SK-N-DZ (cell line): ENCODE measurements at places on chromosomes 6 and 20.

DNA sequence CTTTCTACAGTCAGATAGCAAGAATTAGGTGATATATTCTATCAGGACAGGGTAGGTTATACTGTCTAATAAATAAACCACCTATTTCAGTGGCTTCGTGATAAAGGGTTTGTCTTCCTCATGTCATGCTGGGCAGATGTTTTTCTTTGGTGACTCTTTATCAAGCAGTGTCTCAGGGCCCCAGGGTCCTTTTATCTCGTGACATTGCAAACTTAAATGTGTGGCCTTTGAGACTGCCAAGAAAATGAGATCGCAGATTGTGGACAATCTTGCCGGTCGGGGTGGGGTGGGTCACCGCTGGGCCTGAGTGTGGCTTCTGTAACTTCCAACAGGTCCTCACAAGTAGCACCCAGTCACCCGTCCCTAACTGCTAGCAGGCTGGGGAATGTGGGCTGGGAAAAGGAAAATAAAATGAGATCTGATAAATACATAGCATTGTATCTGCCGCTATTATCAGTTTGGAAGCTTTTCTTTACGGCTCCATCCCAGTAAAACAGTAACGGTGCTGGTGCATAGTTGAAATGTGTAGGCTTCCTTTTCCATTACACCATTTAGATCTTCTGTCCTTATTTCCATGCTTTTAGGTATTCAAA lies 50.5 kb upstream of the BMP6 start:
- no peak for DNase-seq

DNA sequence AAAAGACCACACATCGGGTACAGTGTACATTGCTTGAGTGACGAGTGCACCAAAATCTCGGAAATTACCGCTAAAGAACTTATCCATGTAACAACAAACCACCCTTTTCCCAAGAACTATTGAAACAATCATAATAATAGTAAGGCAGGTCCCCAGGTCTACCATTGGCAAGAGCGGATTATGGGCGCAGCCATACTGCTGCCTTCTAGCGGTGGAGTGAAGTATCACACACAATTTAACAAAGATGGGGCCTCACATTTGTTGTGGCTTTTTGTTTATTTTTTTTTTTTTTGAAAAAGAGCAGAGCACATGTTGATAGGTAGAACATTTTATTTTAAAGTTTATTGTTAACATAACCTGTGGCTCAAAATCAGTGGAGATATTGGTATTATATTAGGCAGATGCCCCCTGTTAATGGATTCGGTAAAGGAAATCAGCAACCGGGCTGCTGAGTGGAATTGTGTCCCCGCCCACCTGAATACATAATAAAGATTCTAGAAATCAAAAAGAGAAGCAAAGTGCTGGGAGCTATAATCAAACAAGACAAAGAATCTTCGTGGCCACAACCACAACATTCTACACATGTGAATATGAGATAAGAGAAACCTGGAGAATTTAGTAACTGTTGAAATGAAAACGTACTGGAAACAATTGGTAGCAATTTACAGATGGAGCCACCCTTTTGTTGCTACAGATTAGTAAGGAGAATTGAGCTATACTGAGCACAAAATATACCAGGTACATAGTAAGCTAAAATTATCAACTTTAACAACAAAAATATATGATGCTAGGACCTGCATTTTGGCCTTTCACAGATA lies 94.2 kb upstream of the EXOC2 start:
- no peak for DNase-seq

- no peak for DNase-seq
Observed at GRCh38 chr6:130694606-130695005, 132.6 kb upstream of the SMLR1 start.

GRCh38 chr6:32436995-32437836 lies 2.5 kb upstream of the HLA-DRA start:
- DNase-seq: no peak

DNA sequence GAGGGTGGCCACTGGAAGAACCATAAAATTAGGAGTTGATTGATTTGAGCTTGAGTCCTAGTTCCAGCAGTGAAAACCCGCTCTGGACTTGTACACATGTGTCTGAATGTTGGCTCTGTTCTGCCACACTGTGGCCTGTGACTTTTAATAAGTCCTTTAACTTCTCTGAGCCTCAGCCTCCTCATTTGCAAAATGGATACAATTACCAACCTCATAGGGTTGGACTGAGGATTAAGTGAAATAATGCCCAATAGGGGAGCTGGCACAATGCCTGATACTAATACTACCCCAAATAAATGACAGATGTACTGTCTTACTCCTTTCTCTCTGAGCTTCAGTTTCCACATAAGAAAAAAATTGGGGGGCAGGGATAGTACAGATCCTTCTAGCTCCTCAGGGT lies 92.6 kb upstream of the RIPOR2 start:
- no peak for DNase-seq

DNA sequence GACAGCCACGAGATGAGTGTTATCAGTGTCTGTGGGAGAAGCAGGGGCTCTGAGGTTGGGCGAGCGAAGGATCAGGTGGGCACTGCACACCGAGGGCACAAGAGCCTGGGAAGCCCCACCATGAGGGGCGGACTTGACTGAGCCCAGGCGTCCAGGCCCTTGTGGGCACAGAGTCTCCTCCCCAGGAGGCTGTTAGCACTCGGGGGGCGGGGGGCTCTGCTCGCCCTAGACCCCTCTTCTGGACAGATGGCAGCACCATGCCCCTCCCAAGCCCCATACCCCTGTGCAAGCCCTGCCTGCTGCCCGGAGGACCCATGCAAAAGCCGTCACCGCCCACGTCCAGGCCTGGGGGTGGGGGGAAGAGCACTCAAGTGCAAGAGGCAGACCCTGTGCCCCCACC lies 21.7 kb upstream of the SLCO4A1 start:
- no peak for DNase-seq

DNA sequence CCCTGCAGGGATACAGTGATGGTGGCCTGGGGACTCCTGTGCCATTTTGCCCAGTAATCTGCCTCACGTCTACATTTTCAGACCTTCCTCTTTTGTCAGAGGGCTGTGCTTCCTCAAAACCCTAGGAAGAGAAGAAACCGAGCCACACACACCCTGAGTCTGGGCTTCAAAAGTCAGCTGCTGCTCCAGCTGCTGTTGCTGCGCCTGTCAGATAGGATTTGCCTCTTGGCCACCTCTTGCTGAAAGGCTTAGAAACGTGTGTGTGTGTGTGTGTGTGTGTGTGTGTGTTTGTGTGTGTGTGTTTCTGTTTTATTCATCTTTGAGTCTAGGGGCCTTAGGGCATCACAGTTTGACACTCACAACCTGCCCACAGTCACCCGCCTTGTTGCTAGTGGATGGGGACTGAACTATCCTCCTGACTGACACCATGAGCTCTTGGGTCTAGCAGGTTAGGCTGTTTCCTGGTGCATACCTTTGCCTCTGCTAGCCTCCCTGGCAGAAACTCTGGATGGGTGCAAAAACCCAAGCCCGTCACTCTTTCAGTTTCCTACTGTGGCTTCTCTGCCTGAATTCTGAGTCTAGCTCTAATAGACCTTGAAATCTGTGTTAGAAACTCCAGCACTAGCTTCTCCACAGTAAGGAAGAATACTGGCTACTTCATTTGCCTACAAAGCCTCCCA lies 94.9 kb upstream of the CEP85L start:
- no peak for DNase-seq

DNA sequence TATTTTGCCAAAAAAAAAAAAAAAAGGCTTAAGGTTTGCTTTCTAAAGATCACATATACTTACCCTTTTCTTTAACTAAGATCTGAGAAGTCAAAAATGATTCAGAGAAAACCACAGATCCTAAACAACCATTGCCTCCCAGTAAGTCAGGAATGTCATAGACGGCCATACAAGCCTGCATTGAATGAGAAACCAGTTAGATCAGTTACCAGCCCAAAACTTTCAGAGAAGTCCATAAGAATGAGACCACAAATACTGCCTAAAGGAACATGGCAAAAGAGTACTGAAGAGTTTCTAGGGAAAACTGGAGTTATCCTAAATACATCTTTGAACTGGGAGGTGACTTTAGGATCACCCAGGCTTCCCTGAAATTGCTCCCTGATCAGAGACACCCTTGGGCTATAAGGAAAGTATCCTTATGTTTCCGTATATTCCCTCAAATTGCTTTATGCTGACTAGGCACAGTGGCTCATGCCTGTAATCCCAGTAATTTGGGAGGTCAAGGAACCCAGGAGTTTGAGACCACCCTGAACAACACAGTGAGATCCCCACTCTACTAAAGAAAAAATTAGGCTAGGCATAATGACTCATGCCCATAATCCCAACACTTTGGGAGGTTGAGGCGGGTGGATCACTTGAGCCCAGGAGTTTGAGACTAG lies 79.4 kb upstream of the SLC4A11 start:
- no peak for DNase-seq

- no peak for DNase-seq
Observed at GRCh38 chr6:21931641-21932335, 338.2 kb downstream of the SOX4 start.

GRCh38 chr20:64129146-64129782 lies 21.9 kb upstream of the NPBWR2 start:
- no peak for DNase-seq

GRCh38 chr6:111973927-111974639 lies 79.8 kb upstream of the CCN6 start:
- no peak for DNase-seq

DNA sequence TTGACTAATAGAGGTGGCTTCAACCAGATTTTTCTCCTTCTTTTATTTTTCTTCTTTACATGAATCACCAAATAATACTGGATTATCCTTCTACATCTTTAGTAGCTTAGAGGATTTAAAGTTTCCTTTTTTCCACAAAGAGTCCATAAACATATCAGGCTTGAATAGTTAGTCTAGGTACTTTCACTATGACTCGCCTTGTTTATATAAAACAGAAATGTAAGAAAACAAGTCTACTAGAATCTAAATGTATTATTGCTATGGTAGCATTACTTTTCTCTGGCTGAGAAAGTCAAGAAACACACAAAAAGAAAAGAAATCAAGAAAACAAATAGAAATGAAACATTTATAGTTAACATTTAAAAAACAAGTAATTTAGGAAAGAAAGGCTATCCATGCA lies 215.2 kb downstream of the PTPRK start:
- DNase-seq: no peak

DNA sequence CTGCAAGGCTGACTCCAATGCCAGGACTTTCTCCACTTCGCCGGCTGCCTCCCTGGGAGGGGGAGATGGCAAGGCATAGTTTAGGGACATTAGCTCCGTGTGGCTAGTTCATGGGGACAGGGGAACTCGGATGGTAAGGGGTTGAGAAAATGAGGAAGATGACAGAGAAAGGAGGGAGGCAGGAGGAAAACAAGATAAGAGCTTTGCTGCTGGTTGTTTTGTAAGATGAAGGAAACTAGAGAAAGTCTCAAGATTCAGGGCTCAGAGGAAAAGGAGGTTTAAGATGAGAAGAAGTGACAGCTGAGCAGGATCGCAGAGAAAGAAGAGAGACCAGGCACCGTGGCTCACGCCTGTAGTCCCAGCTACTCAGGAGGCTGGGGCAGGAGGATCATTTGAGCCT lies 180.9 kb upstream of the RREB1 start:
- no peak for DNase-seq

DNA sequence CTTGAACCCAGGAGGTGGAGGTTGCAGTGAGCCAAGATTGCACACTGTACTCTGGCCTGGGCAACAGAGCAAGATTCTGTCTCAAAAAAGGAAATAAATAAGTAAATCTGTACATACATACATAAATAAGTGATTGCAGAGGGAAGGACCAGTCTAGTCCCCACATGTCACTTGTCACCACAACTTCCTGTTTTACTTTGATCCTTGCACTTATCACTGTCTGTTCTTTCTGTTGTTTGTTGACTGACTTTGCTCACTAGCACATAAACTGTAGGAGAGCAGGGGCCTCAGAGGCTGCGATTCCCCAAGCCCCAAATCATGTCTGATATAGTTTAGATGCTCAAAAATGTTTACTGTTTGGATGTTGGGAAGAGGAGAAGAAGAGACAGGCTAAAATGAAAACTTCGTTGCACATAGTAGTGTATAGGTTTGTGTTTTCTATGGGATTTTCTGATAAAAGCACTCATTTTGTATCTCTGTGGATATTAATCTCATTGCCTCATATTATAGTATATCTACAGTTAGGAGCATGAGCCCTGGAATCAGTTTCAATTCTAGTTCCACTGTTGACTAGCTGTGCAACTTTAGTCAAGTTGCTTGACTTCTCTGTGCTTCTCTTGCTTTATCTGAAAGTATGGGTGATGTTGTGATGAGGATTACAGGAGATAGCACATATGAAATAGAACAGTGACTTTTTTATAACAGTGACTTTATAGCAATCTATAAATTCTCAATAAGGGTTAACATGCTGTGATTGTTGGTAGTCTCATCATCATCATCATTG lies 165.0 kb downstream of the TBC1D7 start:
- no peak for DNase-seq

DNA sequence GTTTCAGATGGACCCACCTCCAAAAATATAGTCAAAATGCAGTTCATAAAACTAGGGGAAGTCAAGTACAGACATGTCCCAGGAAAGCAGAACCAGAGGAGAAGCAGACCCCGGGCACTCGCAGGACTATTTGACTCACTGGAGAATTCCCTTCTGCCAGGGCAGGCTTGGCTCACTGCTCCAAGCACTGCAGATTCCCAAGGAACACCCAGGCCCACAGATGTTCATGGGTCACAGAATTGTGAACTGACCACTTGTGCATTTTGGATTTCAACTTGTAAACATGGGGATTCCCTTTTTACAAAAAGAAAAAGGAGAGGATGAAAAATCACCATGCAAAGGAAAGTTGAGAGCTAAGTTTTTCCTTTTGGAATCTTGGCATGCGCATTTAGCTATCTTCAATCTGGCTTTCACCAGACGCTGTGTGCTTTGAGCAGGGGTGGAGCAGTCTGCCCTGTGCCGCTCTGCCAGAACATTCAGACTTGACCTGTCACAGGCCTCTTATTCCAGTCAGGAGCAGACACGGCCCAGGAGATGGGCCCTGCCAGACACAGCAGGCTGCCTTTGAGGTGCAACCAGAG lies 237.5 kb upstream of the TAB2 start:
- DNase-seq: peak; percentile 3

- DNase-seq: peak; percentile 14
Observed at GRCh38 chr6:151044465-151045441, 179.3 kb downstream of the MTHFD1L start.

DNA sequence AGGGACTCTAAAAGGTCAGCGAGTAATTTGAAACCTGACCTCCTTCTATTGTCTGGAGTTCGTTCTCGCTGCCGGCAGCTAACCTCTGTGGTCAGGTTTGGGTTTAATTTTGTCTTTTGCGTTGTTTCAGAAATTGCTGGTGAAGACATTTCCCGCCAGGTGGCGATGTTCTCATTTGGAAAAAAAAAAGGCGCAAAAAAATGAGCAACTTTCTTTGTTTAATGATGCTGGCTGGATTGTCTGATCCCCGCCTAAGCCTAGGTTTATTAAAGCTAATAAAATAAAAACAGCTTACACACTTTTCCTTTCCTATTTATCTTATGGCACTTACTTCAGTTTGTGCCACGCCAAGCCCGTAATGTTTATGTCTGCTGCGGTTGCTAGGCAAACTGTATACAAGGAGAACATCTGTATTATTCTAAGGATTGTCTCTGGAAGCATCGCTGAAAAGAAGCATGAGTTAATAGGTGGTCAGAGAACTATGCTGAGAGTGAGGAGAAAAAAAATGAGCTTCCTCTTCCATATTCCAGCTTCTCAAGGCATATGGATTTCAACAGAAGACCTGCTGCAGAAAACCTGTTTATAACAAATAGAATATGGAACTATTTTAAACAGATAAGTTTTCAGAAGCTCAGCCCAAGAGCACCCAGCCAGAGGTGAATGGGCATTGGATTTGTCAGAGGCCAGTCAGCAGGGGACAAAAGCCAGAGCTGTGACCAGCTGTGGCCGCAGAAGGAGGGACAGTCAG lies 205.7 kb downstream of the DOK5 start:
- DNase-seq: peak; percentile 74
